ENCODE measurements at places on chromosomes 13 and 19. TPM values are rescaled to one million over a fixed set of nuclear protein-coding genes. Genes with fewer than 3 reads are reported as not detected.

The SH2D3A gene
- 0.65 TPM for total RNA-seq

The LIM2 gene
- 3.2 TPM for total RNA-seq

GRCh38 chr19:48711106-48711662 lies 8.3 kb downstream of the MAMSTR start:
- no peak for DNase-seq

GRCh38 chr13:26964278-26965250 lies 204.0 kb upstream of the GPR12 start:
- no peak for DNase-seq

GRCh38 chr13:66933994-66934393 lies 296.1 kb downstream of the PCDH9 start:
- no peak for DNase-seq

GRCh38 chr19:11067356-11068113 lies 21.7 kb upstream of the LDLR start:
- DNase-seq, result no peak

DNA sequence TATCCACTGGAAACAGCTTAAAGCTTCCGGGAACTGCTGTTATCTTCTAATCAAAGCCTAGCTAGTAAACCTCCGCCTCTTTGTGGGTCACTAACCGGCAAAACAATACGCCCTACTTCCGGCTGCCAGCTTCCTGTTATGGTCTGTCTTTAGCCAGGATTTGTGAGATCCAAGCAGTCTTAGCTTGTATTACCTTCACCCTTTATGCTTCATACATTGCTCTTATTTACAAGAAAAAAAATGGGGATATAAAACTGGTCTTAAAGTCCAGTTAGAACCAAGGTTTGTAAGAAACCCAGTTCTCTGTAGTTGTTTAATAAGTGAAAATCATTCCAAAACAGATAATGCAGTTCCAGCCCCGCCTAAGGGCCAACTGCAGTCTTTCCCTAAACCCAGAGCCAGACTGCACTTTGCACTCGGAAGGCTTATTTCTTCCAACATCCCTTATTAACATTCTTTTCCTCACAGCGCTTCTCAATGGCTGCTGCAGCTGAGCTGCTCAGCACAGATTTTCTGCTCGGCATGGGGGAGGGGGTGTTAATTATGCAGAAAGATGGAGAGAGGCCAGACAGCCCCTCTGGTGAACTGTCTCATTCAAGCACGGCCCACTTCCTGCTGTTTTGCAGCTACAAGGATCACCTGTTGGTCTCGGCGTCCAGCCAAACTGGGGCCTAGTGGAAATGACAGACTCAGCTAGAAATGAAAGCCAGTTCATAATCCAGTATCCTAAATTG lies 368.4 kb downstream of the KLF12 start:
- DNase-seq, result peak; percentile 91

DNA sequence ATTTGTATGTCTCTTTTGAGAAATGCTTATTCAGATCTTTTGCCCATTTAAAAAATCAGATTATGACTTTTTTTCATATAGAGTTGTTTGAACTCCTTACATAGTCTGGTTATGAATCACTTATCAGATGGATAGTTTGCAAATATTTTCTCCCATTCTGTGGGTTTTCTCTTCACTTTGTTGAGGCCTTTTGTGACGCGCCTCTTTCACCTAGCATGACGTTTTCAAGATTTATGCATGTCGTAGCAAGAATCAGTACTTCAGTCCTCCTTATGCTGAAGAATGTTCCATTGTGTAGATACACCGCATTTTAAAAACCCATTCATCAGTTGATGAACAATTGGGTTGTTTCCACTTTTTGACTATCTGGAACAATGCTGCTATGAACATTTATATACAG lies 13.4 kb downstream of the PABPC3 start:
- no peak for DNase-seq

DNA sequence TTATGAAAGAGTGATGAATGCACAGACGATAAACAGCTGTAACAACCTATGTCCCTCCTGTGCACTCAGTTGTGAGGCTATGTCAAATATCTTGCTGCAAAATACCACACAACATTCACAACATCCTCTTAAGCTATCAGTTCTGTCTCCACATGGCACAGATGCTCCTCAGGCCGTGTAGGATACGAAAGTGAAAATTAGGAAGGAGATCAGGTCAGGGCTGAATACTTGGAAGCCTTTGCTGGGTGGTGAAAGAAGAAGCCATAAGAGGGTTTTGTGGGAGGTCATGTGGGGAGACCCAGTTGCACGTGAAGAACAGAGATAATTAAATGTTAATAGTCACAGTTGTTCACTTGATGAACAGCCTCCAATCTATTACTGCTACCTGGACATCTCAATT lies 58.9 kb downstream of the RXFP2 start:
- DNase-seq, result no peak

All from neural progenitor cell (in vitro differentiated cells).